ENCODE measurements at places on chromosomes 1 and 21.
A peak's percentile ranks its signal among the peaks of the same experiment; 100 is the strongest.

GRCh38 chr1:5891736-5892135 is 100.5 kb downstream of the NPHP4 start:
- DNase-seq = no peak

GRCh38 chr21:37758982-37759381 is 157.3 kb downstream of the KCNJ6 start:
- no peak for DNase-seq

DNA sequence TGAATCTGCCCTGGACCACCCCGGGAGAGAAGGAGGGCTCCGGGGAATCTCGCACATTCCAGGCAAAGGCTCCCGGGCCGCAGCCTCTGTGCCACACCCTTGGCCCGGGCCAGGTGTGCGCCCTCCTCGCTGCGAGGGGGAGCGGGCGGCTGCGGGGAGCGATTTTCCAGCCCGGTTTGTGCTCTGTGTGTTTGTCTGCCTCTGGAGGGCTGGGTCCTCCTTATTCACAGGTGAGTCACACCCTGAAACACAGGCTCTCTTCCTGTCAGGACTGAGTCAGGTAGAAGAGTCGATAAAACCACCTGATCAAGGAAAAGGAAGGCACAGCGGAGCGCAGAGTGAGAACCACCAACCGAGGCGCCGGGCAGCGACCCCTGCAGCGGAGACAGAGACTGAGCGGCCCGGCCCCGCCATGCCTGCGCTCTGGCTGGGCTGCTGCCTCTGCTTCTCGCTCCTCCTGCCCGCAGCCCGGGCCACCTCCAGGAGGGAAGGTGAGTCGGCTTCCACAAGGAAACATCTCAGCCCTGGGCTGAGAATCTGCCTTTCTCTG is at the start of gene LAMC2:
Gene LAMC2, plus strand, starts transcription at position 324 of the 550 bp plus-strand sequence. Its CDS starts 89 bp downstream, at position 413.
- peak; percentile 14 for DNase-seq

GRCh38 chr1:29235955-29236711 is at the start of gene PTPRU:
Gene PTPRU, plus strand, starts transcription at chr1:29236522. Its CDS starts 123 bp downstream, at chr1:29236645.
- peak; percentile 78 for DNase-seq

- DNase-seq = peak; percentile 68
Measured at GRCh38 chr1:52927212-52928014, at the start of gene SCP2. Gene SCP2, plus strand, starts transcription at chr1:52927276. Its CDS starts 121 bp downstream, at chr1:52927397.

- DNase-seq = no peak
Measured at GRCh38 chr1:34267326-34267725, 90.6 kb downstream of the C1orf94 start.

DNA sequence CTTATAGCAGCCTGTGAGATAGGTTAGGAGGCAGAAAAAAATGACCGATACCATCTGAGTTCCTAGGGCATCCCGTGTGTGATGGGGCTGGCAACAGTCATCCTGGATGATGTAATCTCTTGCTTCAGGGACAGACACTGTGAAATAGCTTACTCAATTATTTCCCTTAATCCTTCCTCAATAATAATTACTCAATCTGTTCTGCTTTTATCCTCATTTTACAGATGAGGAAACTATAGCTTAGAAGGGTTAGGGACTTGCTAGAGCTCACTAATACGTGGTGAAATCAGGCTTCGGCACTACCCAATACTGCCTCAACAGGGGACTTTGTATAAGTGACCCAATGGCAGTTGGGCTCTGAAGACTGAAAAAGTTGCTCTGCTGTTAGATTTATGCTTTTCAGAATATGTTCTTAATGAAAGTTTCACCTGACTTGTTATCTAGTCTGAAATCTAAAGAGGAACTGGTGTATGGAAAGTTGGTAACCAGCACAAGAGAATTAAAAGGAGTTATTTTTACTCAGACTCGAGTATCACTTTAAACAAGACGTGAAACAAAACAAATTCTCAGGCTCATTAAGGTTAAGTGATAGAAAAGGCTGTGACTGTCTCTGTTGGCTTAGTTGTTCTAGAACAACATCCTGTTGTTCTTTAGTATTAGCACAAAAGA is 14.4 kb downstream of the CD55 start:
- no peak for DNase-seq

DNA sequence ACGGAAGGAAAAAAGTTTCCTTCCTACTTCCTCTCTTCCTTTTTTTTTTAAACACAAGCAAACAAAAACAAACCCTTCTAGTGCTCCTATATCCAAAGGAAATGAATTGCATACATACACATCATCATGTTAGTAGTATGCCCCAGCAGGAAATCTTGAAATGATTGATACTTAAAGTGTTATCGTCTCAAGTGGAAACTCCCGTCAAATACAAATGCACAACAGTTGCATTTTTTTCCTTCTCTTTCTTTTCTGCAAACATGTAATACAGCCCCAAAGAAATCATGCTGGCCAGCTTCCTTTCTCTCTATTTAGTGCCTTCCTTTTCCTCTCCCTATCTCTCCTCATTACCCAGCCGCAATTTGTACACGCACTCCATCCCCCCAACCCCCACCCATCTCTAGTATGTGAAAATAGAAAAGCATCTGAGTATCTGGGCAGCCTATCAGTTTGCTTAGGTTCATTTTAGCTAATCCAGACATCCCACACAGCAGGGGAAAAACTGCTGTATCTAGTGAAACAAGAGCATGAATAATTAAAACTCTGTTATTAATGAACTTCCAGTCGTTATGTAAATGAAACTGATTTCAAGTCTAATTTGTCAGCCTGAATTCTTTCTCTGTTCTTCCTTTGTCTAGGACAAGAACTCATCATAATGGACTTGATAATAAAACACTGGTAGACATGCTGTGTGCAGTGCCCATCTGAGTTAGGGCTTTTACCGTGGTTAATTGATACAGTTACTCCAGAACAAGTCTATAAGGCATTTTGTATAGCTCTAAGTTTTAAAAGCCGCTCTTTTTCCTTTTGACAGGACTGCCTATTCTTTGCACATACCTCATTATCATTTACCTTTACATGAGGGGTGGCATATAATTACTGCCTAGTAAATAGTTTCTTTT is 336.5 kb upstream of the ADGRL2 start:
- no peak for DNase-seq

GRCh38 chr21:38196036-38196435 is 60.8 kb upstream of the KCNJ15 start:
- DNase-seq = no peak

DNA sequence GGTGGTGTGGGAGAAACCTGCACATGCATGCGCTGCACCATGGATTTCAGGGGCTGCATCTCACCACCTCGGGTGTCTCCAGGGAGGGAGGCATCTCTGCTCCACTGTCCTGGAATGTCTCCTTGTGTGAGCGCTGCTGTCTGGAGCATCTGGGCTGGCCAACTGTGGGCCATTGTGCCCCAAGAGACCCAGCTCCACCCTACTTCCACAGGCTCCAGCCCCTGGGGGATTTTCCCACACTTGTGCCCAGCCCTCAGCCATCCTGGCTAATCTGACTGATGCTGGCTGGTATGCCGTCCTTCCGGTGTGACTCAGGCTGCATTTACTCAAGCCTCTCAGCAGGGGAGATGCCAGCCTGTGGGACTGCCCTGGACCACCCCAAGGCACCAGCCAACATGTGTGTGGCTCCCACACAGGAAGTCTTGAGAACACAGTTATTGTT is 62.0 kb downstream of the TRIM11 start:
- DNase-seq = no peak

- no peak for DNase-seq
Measured at GRCh38 chr21:39976800-39977199, 109.6 kb downstream of the PCP4 start.

- no peak for DNase-seq
Measured at GRCh38 chr21:38847556-38847955, 41.8 kb downstream of the ETS2 start.

DNA sequence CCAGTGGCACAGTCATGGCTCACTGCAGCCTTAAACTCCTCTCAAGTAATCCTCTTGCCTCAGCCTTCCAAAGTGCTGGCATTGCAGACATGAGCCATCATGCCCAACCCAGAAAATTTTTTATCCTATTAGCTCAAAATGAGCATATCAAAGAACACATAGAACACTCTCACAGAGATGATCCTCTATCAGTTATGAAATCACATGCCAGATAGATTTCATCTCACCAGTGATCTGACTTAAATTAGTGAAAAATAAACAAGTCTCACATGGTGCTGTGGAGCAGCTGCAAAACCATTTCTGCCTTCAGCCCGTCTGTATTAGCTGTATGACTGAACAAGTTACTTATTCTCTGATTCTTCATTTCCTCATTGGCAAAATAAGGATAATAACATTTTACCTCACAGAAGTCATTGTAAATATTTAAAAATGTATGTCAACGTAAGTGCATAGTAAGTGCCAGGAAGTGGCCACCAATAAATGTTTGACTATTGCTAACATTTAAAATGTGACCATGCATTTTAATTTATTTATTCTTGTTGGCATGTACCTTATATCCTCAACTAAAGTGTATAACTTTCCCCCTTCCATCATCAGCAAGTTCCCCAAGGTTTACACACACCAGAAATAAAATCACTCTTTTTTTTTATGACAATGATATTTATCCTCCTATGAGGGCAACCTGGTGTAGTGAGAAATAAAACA is 29.0 kb upstream of the SLC19A2 start:
- no peak for DNase-seq

DNA sequence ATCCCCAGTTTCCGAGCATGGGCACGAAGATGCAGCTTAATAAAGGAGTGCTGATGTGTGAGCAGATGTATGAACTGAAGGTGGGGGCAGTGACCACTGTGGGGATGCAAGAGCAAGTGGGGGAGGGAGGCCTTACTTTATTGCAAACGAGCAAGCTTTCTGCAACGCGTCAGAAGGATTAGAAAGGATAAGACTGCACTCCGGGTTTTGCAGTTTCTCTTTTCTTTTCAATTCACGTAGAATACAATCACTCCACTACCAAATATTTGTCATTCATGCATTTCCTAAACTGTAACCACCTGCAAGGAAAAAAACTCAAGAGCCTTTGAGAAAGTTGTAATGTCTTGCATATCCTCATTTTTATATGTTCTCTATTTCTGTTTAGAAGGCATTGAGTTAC is 4.3 kb upstream of the OR2C3 start:
- DNase-seq = no peak

GRCh38 chr1:211830328-211831142 is at the start of gene LPGAT1:
Gene LPGAT1, minus strand, starts transcription at chr1:211830763. Its CDS starts 1,467 bp downstream, at chr1:211829296.
- peak; percentile 80 for DNase-seq

DNA sequence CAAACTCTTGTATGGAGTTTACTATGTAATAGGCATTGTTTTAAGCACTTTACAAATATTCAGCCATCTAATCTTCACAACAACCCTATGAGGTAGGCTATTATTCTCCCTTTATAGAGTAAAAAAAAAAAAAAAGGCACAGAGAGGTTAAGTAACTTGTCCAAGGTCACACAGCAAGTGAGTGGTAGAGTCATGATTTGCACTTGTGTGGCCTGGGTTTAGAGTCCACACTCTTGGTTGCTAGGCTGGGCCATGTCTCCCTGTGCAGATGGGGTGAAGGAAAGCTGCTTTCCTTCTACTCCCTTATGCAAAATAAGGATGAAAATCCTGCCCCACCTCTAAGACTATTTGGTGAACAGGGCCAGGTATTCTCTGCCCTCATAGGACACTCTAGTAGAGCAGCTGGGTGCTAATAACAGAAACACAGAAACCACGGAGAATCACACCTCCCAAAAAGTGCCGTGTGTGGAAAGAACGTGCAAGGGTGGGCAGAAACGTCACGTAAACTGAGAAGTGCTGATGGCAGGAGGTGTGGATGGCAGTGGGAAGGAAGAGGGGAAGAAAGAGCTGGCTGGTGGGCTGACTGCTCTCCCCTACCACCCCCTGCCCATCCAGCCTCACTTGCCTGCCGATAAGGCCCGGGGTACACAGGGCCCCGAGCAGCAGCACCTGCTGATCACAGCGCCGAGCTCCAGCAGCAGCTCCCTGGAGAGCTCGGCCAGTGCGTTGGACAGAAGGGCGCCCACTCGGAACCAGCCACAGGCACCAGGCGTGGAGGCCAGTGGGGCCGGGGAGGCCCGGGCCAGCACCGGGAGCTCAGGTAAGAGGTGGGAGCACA is 28.3 kb upstream of the VPS13D start:
- no peak for DNase-seq
